ENCODE measurements at places on chromosomes 3 and 15.

DNA sequence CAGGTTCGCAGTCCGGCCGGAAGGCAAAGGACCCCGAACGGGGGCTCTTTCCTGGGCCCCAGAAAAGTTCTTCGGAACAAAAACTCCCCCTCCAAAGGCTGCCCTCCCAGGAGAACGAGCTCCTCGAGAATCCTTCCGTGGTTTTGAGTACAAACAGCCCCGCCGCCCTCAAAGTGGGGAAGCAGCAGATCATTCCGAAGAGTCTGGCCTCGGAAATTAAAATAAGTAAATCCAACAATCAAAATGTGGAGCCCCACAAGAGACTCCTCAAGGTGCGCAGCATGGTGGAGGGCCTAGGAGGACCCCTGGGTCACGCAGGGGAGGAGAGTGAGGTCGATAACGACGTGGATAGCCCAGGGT is 1.3 kb downstream of the ARHGEF26 start:
- DNase-seq: no peak

DNA sequence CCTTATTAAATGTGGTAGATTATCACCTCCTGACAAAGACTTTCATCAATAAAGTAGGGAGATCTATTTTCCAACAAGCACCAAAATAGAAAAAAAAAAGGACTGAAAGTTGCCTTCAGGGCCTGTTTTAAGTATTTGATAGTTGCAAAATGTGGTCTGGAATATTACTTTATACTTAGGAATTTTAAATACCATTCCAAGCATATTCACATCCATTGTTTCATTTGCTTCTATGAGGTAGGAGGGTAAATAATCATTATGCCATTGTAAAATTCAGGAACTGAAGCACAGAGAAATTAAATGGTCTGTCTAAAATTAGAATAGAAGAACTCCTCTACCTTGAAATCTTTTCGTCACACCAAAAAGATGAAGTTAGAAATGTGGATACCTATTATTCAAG is 110.0 kb downstream of the TMCC1 start:
- DNase-seq: peak; percentile 68

DNA sequence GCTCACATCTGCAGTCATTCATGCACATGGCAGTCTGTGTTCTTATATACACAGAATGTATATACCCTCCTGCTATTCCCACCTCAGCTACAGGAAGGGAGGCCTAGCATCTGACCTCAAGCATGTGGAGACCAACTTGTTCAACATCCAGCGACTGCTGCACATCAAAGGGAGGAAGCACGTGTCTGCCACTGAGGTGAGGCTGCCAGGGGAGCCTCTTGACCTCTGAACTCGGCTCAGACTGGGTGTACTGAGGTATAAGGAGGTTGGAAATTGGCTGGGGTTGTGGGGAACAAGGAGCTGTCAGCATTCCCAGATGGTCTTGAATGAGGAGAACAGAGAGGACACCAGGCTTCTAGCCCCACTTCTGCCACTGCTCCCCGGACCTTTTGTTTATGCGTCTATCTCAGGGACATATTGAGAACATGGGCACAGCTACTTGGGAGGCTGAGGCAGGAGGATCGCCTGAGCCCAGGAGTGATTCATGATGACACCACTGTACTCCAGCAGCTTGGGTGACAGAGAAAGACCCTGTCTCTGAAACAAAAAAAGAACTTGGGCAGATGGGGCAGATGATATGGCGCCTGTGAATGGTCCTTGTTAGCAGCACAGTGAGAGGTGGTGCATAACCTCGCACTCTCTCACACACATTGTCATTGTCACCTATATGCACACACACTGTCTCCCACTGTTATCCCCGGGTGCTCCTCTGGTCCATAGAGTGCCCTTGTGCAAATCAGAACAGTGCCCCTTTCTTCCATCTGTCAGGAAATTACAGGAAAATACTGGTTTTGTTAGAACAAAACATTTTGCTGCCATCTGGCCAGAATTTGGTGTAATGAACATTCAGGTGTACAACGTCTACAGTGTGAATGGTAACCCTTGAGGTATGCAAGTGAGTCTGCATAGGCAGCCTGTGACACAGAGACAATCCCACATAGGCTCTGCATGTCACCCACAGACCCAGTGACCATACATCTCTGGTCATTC is 5.4 kb downstream of the VILL start:
- no peak for DNase-seq

DNA sequence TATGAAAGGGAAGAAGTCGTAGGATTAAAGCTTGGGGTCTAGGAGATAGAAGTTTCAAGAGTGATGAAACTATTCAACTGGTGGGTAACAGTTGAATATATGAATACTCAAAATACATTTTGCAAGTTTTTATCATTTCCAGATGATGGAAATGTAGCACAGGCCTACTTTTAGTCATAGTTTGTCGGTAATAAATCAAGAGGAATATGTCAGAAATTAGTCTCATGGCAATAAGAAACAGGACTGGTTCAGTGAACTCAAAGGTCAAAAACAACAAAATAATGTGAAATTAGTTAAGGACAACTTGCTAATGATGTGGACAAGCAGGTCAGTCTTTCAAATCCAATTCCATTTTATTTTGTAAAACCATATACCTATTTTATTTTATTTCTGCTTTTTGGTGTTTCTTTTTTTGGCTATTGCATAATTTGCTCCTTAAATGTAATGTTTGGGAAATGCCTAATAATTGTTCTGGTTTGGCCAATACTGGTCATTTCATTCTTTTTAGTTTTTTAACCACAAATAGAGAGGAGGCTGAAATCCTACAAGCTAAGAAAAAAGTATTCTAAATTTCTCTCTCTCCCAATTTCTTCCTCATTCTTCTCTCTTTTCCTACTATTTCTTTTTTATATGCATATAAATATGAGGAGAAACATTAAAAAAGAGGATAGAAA is 195.2 kb upstream of the ARHGEF26 start:
- no peak for DNase-seq

DNA sequence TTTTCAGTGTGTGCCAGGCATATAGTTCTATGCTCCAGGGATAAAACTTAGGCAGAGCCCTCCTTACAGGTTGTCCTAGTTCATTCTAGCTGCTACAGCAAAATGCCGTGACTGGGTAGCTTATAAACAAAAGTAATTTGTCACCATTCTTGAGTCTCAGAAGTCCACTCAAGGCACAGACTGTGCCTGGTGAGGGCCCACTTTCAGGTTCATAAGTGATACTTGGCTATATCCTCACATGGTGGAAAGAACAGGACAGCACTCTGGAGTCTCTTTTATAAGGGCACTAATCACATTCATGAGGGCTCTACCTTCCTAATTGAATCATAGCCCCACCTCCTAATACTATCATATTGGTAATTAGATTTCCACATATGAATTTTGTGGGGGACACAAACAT is 80.1 kb downstream of the SPRED1 start:
- no peak for DNase-seq

- DNase-seq: no peak
Observed at GRCh38 chr3:193853511-193854219, 260.7 kb downstream of the OPA1 start.

DNA sequence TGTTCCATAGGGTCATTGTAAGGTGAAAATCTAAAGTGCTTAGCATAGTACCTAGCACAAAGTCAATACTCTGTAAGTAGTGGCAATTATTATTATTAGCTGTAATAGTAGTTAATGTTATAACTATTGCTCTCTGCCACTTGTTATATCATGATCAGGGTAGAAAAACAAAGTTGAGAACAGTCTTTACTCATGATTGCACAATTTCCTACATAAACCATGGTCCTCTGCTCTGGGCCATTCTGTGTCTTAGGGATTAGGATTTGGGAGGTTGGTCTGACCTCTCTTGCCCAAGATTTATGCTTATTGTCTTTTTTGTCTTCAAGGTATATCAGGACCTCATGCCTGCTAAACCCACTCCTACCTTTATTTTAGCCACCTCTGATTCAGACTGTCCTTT is 4.3 kb upstream of the LRRC58 start:
- DNase-seq: no peak

GRCh38 chr3:5768281-5768945 is 580.9 kb downstream of the EDEM1 start:
- DNase-seq: no peak

- DNase-seq: no peak
Observed at GRCh38 chr3:112307557-112307956, 13.5 kb upstream of the SLC9C1 start.

DNA sequence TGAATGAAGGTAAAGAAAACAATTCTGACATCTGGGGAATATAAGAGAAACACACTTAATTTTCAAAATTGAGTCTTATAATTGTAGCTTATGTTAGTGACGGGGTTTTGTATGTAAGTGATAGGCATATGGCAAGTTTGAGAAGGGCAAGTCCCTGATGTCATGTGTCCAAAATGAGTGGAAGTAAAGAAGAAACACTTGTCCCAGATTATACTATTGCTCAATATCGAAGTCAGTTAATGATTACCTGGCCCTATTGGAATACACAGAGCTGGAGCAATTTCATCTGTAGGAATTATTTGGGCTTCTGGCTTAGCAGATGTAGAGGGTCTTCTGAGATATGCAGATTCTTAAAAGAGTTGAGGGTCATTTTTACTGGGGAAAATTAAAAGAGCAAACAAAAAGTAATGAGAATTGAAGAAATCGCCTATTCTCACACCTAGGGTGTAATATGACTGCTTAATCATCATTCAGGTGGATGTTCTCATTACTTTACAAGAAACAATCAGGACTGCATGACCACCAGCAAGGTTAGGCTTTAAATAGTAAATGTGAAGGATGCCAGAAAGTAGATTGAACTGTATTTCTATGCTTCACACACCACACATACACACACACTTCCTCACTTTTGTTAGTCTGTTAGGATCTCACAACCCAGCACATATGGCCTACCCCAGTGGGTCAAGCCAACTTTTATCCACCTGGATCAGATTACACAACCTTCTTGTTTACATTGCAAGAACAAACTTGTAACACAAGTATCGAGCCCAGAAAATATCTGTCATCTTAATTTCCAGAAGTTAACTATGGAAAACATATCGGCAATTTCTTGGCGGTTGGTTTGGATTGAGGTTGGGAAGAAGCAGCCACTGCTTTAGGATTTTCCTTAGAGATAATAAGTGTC is 183.3 kb upstream of the LRRC3B start:
- no peak for DNase-seq

DNA sequence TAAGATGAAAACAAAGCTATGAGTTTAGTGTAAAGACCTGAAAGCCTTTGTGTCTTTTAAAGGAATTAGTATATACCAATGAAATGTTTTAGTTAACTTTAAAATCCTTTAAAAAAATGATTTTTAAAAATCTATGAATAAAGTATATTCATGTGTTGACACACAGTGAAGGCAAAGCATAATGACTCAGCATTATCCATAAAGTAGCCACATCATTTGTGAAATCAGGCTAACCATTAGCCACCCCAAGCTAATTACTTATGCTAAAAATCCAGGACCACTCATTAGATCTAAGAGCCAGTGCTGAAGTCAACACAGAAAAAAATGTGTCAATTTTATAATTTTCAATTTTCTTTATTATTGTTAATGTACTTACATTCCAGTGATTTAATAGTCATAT is 310.2 kb downstream of the TBC1D5 start:
- DNase-seq: peak; percentile 32

- DNase-seq: no peak
Observed at GRCh38 chr15:79629687-79630086, 197.6 kb downstream of the MINAR1 start.

GRCh38 chr3:122608916-122609315 is 31.5 kb downstream of the PARP15 start:
- DNase-seq: no peak

GRCh38 chr15:38746211-38746610 is 181.6 kb upstream of the RASGRP1 start:
- DNase-seq: peak; percentile 17

- DNase-seq: peak; percentile 48
Observed at GRCh38 chr3:64073158-64073761, 50.0 kb upstream of the PSMD6 start.

GRCh38 chr15:77630956-77631744 is 1.6 kb downstream of the LINGO1 start:
- no peak for DNase-seq

DNA sequence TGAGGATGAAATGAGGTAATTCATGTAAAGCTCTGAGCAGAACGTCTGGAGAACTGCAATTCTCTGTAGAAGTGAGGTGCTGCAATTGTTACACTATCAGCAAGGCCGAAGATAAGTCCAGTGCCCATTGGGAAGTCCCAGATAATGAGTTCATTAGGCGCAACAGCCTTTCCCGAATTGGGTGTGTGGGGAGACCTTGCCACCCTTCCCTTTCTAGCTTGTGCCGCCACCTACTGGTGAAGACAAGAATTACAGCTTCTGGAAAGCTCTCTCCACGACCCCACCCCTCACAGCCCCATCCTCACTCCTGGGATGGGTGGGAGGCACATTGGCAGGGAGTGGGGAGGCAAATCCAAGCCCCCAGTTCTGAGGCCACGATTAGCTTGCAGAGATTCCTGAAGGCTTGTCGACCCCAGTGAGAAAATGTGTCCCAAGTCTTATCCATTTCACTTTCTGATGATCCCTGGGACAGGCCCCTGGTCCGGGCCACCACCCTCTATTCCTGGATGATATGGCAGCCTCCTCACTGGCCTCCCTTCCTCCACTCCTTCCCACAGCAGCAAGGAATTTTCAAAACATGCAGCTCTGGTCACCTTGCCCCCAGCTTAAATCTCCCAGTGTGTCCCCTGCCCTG is 36.4 kb downstream of the FAM3D start:
- peak; percentile 91 for DNase-seq

DNA sequence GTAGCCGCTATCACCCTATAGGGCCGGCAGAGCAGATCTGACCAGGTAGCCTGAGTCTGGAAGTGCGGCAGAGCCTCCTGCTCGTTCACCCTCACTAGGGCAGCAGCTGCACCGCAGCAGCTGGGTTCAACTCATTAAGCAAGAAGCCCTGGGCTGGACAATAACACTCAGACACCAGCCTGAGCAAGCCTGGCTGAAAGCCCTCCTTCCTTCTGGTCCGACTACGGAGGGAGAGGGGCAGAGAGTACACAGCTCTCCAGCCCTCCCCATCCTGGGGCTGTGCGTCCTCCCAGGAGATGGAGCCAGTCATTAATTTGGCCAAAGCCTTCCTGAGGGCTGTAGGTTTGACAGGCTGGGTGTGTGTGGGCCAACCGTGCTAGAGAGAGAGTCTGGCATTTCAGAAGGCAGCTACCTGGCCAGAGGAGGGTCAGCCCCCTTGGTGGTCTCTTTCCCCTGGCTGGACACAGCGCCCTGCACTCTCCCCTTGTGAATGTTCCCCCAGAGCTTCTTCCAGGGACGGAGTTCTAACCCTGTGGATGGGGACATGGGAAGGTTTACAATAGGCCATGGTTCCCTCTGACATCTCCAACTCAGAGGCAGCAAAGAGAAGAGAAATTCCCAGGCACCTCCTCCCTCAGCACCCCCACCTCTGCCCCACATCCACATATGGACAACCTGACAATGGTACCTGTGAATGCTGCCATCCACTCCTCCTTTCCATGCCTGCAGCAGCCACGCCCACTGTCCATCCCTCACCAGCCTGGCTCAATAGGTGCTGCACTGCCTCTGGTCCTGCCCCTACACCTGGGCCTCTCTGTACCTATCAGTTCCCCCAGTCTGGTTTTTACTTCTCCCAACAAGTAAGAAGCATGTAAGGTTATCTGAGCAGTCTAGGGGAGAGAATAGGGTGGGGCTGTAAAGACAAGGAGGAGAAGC is 6.5 kb downstream of the CHRNB4 start:
- no peak for DNase-seq
